ENCODE measurements at places on chromosomes 2 and 18.
A peak's percentile ranks its signal among the peaks of the same experiment; 100 is the strongest.

DNA sequence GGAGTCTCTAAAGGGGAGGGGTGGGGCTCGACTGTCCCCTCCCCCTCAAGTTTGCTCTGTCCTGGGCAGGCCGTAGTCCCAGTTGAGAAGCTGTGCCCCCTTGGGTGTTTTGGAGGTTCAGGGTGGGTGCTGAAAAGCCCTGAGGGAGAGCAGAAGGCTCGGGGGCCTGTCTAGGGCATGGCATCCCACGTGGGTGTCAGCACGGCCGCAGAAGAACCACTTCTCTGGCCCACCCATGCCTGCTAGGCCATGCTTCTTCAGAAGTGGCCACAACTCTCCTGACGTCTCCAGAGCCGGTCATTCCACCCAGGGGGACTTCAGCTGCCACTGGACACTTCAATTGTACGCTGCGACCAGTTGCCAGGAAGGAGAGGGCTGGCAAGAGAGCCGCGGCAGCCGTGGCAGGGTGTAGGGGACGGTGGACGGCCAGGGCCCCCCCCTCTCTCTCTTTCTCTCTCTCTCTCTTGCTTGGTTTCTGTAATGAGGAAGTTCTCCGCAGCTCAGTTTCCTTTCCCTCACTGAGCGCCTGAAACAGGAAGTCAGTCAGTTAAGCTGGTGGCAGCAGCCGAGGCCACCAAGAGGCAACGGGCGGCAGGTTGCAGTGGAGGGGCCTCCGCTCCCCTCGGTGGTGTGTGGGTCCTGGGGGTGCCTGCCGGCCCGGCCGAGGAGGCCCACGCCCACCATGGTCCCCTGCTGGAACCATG is at the start of gene INPP5D:
TSS of gene INPP5D (plus strand) at position 546 of the 704 bp plus-strand sequence. CDS start at position 683, 137 bp downstream.
- DNase-seq = no peak

DNA sequence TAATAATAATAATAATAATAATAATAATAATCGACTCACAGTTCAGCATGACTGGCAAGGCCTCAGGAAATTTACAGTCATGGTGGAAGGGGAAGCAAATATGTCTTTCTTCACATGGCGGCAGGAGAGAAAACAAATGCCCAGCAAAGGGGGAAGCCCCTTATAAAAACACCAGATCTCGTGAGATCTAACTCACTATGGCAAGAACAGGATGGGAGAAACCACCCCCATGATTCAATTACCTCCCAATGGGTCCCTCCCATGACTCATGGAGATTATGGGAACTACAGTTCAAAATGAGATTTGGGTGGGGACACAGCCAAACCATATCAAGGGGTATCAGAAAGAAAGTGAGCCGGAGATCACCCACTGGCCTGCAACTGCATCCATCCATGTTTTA is 40.5 kb upstream of the PAPOLG start:
- DNase-seq = no peak

GRCh38 chr2:118730405-118730804 is 117.0 kb downstream of the EN1 start:
- no peak for DNase-seq

DNA sequence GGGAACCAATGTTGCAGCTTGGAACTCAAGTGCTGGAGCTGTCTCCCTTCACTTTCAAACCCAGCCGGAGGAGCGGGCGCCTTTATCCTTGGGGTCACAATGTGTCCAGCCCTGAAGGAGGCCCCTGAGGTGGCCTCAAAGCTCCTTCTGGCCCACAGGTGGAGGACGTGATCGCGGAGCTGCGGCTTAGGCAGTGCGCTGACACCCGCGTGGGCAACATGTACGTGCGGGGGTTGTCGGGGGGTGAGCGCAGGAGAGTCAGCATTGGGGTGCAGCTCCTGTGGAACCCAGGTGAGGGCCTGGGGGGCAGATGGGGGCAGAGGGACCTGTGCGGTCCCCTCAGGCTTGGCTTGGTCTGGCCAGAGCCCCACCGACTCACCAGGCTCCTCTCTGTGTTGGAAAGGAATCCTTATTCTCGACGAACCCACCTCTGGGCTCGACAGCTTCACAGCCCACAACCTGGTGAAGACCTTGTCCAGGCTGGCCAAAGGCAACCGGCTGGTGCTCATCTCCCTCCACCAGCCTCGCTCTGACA is 13.5 kb downstream of the ABCG8 start:
- no peak for DNase-seq

GRCh38 chr2:172945510-172945850 is 130.2 kb upstream of the MAP3K20 start:
- DNase-seq = no peak

- DNase-seq = no peak
Measured at GRCh38 chr18:59909289-59910036, 9.7 kb downstream of the PMAIP1 start.

DNA sequence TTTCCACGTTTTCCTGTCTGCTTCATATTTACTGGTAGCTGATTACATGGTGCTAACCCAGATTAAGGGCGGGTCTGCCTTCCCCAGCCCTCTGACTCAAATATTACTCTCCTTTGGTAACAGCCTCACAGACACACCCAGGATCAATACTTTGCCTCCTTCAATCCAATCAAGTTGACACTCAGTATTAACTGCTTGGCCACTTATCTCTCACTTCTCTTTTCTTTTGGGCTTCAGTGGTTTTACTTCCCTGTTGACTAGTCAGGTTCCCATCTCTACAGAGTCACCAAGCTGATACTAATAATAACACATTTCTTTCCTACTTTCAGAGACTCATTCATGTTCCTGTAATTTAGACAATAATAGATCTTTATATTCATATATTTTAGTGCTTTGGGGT is 302.2 kb upstream of the MAP2 start:
- DNase-seq = no peak

- DNase-seq = no peak
Measured at GRCh38 chr2:41197781-41198180, 745.9 kb upstream of the SLC8A1 start.

DNA sequence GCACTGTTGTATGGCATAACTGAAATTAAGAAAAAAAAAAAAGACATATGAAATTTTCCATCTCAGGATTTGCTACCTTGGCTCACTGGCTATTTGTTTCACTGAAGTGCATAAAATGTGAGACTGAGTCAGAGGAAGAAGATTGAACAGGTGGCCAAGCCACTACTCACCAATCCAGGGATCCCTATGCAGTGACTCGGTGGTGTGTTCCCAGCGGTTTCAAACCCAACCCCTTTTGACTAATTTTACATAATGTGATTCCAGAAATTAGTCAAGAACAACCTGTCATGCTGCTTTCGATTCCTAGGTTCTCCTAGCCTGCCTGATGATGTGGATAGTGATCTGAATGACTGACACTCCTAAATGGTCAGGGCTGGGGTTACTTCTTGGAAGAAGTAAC is 77.3 kb downstream of the KLHL14 start:
- DNase-seq = no peak

GRCh38 chr18:44374966-44375365 is 305.7 kb upstream of the SETBP1 start:
- no peak for DNase-seq

- DNase-seq = no peak
Measured at GRCh38 chr2:217076657-217077232, 216.9 kb upstream of the TNP1 start.

DNA sequence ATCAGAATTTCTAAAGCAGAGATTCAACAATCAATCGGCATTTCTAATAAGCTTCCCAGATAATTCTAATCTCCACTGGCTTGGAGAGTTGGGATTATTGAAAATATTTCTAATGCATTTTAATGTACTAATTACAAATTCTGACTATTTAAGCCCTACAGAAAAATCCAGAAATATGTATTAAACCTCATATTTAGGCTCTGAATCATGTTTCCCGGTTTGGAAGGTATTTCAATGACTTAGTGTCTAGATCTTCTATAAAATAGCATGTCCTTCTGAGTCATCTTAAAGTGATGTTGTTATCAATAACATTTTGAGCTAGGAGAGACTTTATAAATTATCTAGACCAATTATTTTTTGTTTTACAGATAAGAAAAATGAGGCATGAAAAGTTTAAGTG is 258.8 kb upstream of the NRXN1 start:
- no peak for DNase-seq

DNA sequence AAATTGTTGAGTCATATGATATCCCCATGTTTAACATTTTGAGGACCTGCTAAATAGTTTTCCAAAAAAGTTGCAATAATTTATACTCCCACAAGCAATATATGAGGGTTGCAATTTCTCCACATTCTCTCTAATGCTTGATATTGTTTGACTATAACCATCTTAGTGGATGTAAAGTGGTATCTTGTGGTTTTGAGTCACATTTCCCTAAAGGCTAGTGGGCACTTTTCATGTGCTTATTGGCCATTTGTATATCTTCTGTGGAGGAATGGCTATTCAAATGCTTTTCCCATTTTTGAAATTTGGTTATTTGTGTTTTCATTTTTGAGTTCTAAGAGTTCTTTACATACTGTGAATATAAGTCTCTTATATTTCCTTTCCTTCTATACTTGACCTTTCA is 82.7 kb downstream of the SCG2 start:
- no peak for DNase-seq

DNA sequence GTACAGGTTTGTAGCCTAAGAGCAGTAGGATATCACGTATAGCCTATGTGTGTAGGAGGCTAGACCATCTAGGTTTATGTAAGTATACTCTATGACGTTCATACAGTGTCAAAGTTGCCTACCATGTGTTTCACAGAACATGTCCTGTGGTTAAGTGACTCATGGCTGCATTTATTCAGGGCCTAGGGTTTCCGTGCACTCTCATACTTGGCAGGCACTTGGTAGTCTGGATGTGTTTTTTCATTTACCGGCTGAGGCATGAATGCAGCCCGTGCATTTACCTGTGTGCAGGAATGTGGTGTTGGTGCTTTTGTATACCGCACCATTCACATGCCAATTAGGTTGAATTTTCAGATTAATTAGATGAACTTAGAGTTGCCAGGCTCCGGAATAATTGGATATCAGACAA is 43.4 kb downstream of the MYL12B start:
- DNase-seq = no peak

DNA sequence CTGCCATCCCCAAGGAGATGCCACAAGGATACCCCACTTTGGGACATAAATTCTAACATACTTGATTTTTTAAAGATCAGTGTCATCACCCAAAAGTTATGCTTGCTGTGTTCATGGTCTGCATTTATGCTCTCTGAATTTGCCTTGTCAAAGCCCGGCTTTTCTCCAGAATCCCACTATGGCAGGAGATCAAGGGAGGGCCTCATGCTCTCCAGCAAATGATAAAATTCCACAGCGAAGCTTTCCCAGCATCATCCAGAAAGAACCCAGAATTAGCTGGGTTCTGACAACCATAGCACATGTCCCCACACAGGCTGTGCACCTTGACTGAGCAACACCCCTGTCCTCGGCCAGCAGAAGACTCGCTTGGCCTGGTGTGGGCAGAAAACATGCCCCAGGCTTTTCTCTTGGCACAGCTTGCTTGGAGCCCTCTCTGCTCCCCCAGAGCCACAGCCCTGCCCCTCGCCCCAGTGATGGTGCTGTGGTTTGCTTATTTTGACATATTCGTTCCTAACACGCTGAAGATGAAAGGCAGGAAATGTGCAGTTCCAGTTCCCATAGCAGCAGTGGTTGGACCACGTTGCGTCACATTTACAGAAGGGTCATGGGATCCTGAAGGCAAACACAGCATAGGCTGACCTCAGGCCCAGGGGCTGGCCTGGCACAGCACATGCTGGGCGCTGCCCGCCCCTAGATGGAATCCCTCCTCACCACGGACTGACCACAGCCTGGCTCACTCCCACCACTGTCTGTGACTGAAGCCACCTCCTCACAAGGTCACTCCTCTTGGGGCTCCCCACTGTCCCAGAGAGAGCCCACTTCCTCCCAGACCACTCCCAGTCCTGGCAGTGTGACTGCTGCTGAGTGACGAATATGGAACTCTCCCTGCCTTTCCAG is 14.1 kb upstream of the CHRNA1 start:
- peak; percentile 22 for DNase-seq

- DNase-seq = peak; percentile 44
Measured at GRCh38 chr2:118013724-118014491, at the start of gene CCDC93. CCDC93 (minus strand) TSS chr2:118014070; CDS start chr2:118013995, 75 bp downstream.

- DNase-seq = no peak
Measured at GRCh38 chr2:188978291-188979081, 4.3 kb downstream of the COL3A1 start.

DNA sequence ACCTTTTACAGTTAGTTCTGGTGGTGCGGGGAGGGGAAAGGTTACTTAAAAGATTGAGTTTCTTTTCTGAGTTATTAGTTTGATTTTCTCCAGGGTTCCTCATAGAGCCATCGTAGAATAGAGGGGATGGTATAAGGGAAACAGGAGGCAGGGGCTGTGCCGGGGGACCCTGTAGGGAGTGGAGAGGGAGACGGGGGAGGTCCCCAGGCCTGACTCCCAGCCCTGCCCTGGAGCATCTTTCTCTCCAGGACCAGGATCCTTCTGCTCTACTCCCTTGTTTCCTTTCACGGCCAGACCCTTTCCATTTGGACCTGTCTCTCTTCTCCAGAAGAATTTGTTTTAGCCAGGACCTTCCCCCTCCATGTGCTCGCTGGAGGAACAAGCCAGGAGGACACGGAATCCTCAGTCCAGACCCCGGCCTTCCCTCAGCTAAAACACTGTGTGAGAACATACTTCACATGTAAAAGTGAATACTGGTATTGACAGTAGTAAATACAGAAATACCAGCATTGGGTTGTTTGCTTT is 35.4 kb downstream of the DGKD start:
- DNase-seq = no peak

- DNase-seq = no peak
Measured at GRCh38 chr2:200380091-200380561, 73.6 kb downstream of the SPATS2L start.

GRCh38 chr2:75833386-75833785 is 122.7 kb upstream of the GCFC2 start:
- no peak for DNase-seq

DNA sequence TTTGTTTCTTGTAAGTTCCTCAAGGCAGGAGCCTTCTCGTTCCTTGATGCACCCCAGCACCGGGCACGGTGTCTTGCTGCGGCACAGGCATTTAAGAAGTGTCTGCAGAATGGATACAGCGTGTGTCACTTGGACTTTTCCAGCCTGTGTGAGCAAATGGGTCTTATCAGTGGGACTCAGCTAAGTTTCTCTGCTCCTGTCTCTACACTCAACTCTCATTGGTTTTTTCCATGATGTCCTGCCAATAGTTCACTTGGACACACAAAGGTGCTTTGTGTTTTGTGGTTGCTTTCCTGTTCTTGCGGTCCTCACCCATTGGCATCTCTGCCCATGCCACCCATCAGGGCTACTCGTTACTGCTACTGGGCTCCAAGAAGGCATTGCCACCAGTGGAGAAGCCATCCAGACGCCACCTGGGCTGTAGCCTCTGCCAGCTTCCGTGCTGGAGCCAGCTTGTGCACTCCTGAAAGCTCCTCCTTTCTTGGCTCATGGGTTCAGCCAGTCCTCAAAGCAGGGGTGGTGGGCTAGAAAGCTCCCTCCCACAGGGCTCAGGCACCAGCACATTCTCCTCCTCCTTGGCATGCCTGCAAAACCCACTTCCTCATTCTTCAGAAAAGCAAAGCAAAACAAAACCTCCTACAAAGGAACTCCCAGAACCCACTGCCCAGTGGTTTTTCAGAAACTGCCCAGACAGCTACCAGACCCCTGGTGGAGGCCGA is 41.4 kb downstream of the IL1R2 start:
- DNase-seq = no peak

- no peak for DNase-seq
Measured at GRCh38 chr2:85394261-85394681, 15.9 kb downstream of the CAPG start.

- no peak for DNase-seq
Measured at GRCh38 chr2:50627505-50627904, 404.4 kb downstream of the NRXN1 start.

- DNase-seq = no peak
Measured at GRCh38 chr2:8225266-8225665, 456.6 kb upstream of the ID2 start.

GRCh38 chr2:192675681-192676080 is 480.9 kb upstream of the TMEFF2 start:
- DNase-seq = no peak
